ENCODE measurements at places on chromosomes 7 and 10.
A peak's percentile ranks its signal among the peaks of the same experiment; 100 is the strongest.

DNA sequence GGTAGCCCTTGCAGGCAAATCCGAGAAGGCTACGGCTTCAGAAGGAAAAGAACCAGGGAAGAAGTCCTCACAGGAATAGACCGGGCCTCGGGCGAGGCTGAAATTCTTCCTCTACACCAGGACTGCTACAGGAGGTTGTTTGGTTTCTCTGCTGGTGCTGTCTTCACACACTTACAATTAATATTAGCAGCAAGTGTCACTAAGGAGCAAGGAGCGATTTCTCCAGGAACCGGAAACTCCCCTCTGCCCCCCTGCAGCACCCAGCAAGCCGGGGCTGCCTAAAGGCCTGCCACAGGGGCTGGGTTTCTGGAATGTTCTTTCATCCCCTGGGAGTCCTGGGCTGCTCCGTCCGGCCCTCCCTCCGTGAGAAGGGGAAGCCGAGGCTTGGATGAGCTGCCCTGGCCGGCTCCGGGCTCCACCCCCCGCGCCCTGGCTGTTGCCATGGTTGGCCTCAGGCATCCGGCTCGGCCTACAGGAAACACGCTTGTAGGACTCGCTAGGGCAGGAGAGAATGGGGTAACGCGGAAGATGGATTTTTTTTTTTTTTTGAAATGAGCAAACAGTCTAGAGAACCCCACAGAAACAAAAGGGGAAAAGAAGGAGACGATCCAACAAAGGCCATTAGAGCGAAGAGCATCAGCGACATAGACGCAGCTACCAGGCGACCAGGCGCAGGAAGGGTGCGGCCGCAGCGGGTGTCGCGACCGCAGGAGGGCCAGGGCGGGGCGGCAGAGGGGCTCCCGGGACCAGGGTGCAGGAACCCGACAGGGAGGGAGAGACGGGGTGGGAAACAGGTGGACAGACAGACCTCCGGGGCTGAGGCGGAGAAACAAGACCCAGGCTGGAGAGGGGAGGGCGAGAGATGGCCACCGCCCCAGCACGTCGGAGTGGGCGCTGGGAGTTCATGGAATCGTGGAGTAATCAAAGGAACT is 33.0 kb downstream of the EN2 start:
- peak overlapping the region; percentile 16 for H3K4me3 ChIP-seq
- H3K27me3 ChIP-seq, result peaks cover 9% of the 10 kb centered on the region
- H3K4me1 ChIP-seq, result no peaks in the 10 kb centered on the region
- H3K36me3 ChIP-seq, result no peaks in the 10 kb centered on the region
- no peak for DNase-seq
- H3K27ac ChIP-seq, result no peak overlapping the region

GRCh38 chr10:76974017-76974691 is 663.5 kb downstream of the KCNMA1 start:
- peaks cover 4% of the 10 kb centered on the region for H3K27me3 ChIP-seq
- DNase-seq, result no peak
- H3K36me3 ChIP-seq, result no peaks in the 10 kb centered on the region
- H3K4me3 ChIP-seq, result no peak overlapping the region

- H3K4me3 ChIP-seq, result no peak overlapping the region
- no peak for DNase-seq
- H3K4me1 ChIP-seq, result no peaks in the 10 kb centered on the region
- H3K27me3 ChIP-seq, result no peaks in the 10 kb centered on the region
These were observed 197.9 kb downstream of the IMMP2L start for GRCh38 chr7:111364413-111364812.

DNA sequence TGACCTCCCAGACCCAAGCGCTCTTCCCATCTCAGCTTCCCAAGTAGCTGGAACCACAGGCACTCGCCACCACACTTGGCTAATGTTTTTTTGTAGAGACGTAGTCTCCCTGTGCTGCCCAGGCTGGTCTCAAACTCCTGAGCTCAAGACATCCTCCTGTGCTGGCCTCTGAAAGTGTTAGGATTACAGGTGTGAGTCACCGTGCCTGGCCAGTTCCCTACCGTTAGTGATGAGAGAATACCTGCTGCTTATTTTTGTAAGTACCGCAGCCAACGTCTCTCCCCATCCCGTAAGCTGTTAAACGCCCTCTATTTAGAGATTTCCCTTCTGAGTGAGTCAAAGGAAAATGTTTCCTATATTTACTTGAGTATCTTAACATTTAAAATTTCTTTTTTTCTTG is 38.5 kb upstream of the PDLIM1 start:
- H3K27ac ChIP-seq, result no peak overlapping the region
- H3K27me3 ChIP-seq, result no peaks in the 10 kb centered on the region
- H3K36me3 ChIP-seq, result no peaks in the 10 kb centered on the region
- H3K4me1 ChIP-seq, result no peaks in the 10 kb centered on the region
- no peak for DNase-seq

DNA sequence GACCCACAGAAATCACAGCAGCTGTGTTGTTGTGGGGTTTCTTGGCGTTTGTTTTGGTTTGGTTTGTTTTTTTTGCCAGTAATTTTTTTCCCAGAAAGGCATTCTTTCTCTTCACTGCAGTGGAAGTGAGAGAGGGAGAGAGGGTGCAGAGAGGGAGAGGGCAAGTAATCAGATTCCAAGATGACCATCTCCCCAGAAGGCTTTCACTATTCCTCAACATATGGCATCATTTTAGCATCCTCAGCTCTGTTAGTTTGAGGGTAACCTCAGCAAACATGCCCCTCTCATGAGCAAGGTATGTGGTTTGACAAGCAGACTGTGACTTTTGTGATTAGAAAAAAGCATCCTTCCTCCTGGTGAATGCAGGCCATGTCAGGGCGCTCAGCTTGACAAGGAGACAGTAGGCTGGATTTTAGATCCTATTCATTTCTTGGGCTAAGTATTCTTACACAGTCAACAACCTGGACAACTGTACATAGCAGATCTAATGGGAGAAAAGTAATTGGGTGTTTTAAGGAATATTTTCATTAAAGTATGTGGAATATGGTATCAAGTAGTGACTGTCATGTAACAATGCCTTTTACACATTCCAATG is 86.3 kb upstream of the PIK3CG start:
- H3K4me1 ChIP-seq, result no peaks in the 10 kb centered on the region
- H3K27ac ChIP-seq, result no peak overlapping the region
- H3K27me3 ChIP-seq, result no peaks in the 10 kb centered on the region
- no peaks in the 10 kb centered on the region for H3K36me3 ChIP-seq
- H3K4me3 ChIP-seq, result no peak overlapping the region
- no peak for DNase-seq

DNA sequence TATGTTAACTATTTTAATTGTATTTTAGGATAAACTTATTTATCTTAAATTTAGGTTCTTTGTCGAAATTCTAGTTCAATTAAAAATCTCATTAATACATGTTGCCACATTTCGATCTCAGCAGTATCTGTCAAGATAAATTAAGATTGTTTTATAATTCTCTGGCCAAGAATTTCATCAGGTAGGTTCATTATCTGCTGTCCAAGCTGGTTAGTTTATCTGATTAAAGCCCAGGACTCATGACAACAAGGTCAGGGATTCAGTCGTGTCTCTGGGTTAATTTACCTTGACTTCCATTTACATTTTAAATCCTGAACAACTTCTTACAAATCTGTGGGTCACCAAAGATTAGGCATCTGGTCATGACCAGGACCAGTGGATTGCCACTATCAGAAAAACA is 7.6 kb downstream of the STEAP4 start:
- H3K27me3 ChIP-seq, result no peaks in the 10 kb centered on the region
- no peaks in the 10 kb centered on the region for H3K36me3 ChIP-seq
- DNase-seq, result no peak

DNA sequence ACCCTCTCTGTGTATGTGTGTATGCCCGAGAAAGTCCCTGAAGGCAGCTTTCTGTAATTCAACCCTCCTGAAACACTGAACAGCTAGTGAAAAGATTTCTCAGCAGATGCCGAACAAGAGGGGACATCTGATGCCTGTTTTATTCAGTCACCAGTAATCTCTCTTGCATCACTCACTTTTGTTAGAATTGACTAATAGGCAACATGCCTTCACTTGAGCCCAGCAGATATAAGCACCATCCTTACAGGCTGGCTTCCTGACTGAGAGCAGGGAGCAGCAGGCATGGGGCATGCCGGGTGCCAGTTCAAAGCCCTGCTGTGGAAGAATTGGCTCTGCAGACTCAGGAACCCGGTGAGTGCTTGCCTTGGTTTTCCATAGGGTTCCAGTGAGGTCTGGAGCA is at the start of gene ABCA13:
Gene ABCA13, plus strand, starts transcription at position 257 of the 400 bp plus-strand sequence. Its CDS starts 26 bp downstream, at position 283.
- H3K4me1 ChIP-seq, result no peaks in the 10 kb centered on the region
- no peak within 1 kb of the TSS for H3K4me3 ChIP-seq
- H3K27me3 ChIP-seq, result no peaks in the 10 kb centered on the region

DNA sequence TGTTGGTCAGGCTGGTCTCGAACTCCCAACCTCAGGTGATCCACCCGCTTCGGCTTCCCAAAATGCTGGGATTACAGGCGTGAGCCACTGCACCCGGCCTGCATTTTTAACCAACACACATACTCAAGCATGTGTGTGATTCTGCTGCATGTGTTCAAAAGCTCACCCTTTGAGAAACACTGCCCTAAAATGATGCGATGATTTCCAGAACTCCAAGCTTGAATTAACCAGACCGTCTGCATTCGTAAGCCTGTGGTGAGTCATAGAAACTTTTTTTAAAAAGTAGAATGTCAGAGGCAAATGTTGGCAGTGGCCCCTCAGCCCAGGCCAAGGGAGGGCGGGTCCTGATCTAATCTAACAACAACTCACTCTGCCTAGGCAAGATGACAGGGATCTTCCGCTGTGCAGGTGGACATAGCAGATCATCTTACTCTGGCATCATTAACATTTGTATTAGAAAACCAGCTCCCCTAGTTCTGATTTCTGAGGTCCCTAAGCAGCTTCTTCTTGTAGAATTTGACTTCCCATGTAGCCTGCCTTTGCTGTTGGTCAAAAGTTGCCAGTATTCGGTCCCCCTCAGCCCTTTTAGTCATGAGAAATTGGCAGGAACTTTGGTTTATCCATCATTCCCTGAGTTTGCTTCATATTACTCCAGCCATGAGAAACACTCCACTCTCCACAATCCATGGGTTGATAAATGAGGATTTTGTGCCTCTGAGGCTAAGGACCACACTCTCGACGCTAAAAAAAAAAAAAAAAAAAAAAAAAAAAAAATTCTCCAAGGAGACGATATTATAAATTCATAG is 190.4 kb downstream of the SKIDA1 start:
- H3K27ac ChIP-seq, result no peak overlapping the region
- H3K4me3 ChIP-seq, result no peak overlapping the region
- H3K27me3 ChIP-seq, result no peaks in the 10 kb centered on the region
- H3K36me3 ChIP-seq, result no peaks in the 10 kb centered on the region

DNA sequence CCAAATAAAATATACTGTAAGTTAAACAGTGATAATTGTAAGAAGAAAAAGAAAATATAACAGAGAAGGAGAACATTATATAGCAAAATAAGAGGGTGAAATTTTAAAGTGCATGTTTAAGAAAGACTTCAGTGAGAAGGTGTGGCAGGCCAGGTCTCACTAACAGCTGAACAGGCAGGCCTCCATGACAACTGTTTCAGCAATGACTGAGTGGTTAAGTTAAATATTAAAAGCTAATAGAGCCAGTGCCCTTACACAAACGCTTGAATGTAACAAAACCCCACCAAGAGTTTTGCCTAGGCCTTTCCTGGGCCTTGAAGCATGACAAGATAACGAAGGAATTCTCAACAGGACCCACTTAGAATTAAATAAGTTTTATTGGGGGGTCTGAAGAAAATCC is 32.6 kb downstream of the CFAP43 start:
- no peaks in the 10 kb centered on the region for H3K36me3 ChIP-seq
- no peaks in the 10 kb centered on the region for H3K4me1 ChIP-seq
- no peak overlapping the region for H3K27ac ChIP-seq
- no peak overlapping the region for H3K4me3 ChIP-seq
- DNase-seq, result no peak
- H3K27me3 ChIP-seq, result no peaks in the 10 kb centered on the region

DNA sequence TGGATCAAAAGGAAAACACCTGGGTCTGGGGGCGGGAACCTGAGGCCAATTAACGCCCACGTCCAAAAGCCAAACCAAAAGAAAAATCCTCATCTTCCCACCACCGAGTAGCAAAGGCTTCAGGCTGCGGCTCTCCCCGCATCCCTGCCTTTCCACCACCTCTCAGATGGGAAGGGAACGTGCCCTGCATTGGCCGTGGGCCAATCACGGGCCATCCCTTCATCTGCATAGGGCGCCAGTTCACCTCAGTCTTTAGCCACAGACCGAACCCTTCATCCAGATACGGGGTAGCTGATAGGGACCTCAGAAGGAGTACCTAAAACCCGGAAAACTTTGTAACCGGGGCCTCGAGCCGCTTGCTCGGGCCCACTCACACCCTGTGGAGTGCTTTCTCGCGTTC is 626 bp downstream of the PRPF18 start:
- peaks cover 5% of the 10 kb centered on the region for H3K4me1 ChIP-seq
- H3K36me3 ChIP-seq, result no peaks in the 10 kb centered on the region
- H3K27ac ChIP-seq, result peak overlapping the region; percentile 51
- peak overlapping the region; percentile 90 for H3K4me3 ChIP-seq
- no peaks in the 10 kb centered on the region for H3K27me3 ChIP-seq

DNA sequence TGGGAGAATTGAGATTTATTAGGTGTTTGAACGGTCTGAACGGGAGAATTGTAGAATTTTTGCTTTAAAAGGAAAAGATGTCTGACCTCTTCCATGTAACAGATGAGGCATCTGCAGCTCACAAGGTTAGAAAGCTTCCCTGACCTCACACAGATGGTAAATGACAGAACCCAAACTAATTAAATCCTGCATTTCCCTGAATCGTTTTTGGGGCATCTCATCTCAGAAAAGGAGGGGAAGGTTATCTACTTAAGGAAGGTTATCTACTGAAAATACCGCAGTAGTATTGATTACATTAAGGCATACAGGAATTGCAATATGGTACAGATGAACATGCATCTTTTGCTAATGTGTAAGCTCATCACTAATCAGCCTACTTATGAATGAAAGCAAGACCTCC is 278.3 kb downstream of the CCDC3 start:
- no peak overlapping the region for H3K27ac ChIP-seq
- H3K4me1 ChIP-seq, result peaks cover 7% of the 10 kb centered on the region
- no peak overlapping the region for H3K4me3 ChIP-seq
- DNase-seq, result no peak
- no peaks in the 10 kb centered on the region for H3K36me3 ChIP-seq

DNA sequence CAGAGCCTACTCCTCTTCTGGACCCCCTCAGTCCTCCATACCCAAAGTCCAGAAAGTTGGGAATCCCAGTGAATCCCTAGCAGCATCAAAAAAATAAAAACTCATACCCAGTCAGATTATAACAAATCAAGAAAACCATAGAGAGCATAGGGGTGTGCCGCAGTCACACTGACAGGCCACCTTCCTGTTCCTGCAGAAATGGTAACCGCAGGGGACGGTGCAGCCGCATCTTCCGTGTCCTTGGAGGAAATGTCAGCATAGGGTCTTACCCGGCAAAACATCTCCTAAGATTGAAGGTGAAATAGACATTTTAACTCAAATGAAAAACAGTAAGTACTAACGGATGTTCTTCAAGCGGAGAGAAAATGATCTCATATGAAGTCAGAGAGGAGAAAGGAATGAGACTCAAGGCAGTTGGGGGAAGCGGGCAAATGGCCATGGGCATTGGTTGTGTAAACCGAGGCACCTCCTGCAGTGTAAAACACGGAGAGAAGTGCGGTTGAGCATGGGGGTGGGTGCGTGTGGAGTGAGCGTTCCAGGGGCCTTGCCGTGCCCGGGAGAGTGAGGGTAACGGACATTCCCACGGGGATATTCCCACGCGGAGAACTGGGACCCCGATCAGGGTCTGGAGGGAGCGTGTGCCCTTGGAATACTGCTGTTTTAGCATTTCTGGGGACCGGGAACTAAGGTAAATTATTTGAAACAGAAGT is 110.8 kb downstream of the NKX6-2 start:
- H3K27me3 ChIP-seq, result no peaks in the 10 kb centered on the region
- no peak overlapping the region for H3K4me3 ChIP-seq
- no peak for DNase-seq
- peaks cover 4% of the 10 kb centered on the region for H3K4me1 ChIP-seq
- no peaks in the 10 kb centered on the region for H3K36me3 ChIP-seq
